ENCODE measurements at places on chromosomes 5 and 9.

DNA sequence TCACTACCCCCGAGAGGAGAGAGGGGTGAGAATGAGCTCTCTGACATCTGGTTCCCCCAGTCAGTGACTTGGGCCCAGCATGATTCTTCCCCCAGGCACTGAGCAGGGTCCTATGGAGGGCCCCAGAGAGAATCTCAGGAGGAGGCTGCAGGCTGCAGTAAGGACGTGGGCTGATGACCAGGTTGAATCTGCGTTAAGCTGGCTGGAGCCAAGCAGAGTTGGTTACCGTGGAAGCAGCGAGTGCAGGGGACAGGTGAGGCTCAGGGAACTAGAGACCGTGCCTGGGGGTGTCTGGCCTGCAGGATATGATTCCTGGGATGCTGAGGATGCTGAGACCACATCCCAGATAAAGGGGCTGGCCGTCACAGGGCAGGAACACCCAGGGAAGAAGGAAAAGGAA, 314.3 kb upstream of the IRX1 start:
- no peak for DNase-seq

- DNase-seq, result no peak
Observed at GRCh38 chr9:93096131-93096802, at the start of gene CARD19. TSS of gene CARD19 (plus strand) at chr9:93096217. CDS start at chr9:93096346, 129 bp downstream.

DNA sequence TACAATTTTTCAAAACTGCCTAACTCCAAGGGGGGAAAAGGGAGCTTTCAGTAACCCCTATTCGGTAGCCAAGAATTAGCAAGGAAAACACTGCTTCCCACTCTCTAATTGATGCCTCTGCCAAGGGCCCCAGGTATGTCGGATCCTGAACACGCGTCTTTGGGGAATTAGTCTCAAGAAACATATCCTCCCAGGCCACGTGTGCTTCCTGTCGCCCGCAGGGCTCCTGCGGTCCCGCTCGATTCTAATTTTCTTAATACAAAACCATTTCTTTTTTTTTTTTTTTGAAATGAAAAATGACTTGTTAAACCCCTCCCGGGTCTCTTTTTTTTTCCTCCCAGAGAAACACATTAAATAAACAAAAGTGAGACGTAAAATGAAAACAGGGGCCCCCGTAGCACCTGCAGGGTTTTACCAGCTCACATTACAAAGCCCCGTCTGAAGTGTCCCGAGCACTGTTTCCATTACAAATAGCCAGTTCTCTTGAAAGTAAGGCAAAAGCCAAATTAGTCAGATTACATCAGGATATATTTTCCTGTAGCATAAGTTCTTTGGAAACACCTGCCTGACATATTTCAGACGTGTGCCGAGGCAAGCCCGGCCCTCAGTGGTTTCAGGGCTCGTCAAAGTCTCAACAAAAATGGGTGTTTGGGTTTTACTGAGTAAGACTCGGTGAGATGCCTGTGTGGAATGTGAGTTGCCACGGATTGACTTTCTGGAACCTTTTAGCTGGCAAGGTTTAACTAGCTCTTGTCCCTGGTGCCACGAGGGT, 21.5 kb downstream of the SMIM23 start:
- no peak for DNase-seq

- no peak for DNase-seq
Observed at GRCh38 chr5:88140396-88140855, 128.2 kb downstream of the TMEM161B start.

GRCh38 chr5:133048993-133049725, 2.7 kb upstream of the HSPA4 start:
- DNase-seq, result no peak

GRCh38 chr5:1319436-1320256, 24.8 kb upstream of the TERT start:
- DNase-seq, result no peak

DNA sequence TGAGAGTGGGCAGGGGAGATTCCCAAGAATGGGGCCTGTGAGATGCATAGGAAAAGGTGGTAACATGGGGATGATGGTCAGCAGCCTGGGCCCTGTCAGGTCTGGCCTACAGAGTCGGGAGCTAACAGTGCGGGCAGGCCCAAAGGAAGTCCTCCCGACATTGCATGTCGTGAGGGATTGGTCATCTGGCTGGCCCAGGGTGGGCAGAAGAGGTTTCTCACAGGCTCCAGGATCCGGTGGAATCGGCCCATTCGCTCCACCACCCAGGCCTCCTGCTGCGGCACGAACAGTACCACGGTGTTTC, 514 bp downstream of the STOML2 start:
- DNase-seq, result no peak

- no peak for DNase-seq
Observed at GRCh38 chr5:32711681-32712480, 760 bp downstream of the NPR3 start.

DNA sequence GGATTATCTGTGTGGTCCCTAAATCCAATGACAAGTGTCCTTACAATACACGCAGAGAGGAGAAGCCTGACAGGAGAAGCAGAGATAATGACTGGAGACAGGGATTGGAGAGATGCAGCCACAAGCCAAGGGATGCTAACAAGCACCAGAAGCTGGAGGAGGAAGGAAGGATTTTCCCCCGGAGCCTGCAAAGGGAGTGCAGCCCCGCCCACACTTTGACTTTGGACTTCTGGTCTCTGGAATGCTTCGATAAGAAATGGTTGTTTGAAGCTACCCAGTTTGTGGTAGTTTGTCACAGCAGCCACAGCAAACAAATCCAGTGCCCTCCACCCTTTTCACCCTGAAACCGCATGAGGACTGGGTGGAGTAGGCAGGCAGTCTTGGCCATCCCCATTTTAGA, 77.2 kb upstream of the BOD1 start:
- DNase-seq, result no peak

DNA sequence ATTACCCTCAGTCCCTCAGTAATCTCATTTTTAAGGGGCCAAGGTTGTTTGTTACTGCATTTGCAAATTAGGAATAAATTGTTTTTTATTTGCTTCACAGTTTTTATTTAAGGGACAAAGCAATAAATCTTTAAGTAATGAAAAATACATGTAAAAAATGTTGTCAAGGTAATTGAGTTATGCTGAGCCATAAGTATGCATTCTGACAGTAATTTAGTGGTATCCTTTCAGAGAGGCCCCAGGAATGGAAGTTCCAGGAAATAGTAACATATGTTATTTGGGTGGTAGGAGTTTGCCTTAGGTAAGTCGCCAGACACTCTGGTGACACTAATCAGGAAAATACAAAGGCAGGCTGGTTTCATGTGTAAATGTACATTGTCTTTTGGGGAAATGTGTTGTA, 1787.9 kb upstream of the WWC1 start:
- no peak for DNase-seq

GRCh38 chr9:75644649-75645048, 245.8 kb upstream of the PCSK5 start:
- DNase-seq, result no peak

- no peak for DNase-seq
Observed at GRCh38 chr9:98255061-98255577, 330 bp downstream of the TBC1D2 start.

- no peak for DNase-seq
Observed at GRCh38 chr9:132509928-132510874, 72.2 kb upstream of the BARHL1 start.

- no peak for DNase-seq
Observed at GRCh38 chr9:94654165-94654894, 15.0 kb upstream of the FBP1 start.

- DNase-seq, result no peak
Observed at GRCh38 chr9:130072515-130073235, 19.0 kb downstream of the GPR107 start.

GRCh38 chr5:78300464-78301045, 6.1 kb upstream of the AP3B1 start:
- no peak for DNase-seq

GRCh38 chr5:39461007-39461682, 36.4 kb upstream of the DAB2 start:
- no peak for DNase-seq

GRCh38 chr9:126956917-126957686, 42.5 kb downstream of the RALGPS1 start:
- DNase-seq, result no peak

DNA sequence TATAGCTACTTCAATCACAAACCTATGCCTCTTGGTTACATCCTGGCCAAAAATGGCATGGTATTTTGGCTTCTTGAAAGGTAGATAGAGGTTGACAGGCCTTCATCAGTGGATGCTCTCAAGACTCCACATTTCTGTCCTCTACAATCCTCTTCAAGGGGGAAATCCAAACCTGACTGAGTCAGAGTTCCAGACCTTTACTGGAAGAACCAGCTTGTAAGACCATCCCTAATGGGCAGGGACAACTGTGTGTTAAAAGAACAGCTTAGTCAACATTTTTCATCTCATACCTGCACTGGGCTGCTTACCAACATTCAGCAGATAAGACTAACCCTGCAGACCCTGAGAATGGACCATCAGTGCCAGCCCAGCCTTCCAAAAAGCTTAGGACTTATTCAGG, 155.7 kb downstream of the CDK5RAP2 start:
- DNase-seq, result no peak

GRCh38 chr9:6829027-6829426, 71.3 kb downstream of the KDM4C start:
- DNase-seq, result no peak

DNA sequence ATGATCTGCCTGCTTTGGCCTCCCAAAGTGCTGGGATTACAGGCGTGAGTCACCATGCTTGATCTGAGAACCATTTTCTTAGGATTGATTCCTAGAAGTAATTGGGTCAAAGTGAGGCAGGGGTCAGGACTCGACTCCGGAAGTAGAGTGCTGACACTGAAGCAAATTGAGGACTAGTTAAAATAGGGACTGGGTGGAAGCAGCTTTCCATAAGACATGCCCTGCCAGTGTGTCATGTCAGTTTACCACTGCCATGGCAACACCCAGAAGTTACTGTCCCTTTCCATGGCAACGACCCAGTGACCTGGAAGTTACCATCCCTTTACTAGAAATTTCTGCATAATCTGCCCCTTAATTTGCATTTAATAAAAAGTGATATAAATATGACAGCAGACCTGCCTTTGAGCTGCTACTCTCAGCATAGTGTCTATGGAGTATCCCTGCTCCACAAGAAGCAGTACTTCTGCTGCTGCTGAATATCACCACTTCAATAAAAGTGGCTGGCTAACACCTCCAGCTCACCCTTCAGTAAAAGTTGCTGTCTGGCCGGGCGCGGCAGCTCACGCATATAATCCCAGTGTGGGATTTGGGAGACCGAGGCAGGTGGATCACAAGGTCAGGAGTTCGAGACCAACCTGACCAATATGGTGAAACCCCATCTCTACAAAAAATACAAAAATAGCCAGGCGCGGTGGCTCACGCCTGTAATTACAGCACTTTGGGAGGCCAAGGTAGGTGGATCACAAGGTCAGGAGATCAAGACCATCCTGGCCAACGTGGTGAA, 47.8 kb upstream of the JADE2 start:
- no peak for DNase-seq

DNA sequence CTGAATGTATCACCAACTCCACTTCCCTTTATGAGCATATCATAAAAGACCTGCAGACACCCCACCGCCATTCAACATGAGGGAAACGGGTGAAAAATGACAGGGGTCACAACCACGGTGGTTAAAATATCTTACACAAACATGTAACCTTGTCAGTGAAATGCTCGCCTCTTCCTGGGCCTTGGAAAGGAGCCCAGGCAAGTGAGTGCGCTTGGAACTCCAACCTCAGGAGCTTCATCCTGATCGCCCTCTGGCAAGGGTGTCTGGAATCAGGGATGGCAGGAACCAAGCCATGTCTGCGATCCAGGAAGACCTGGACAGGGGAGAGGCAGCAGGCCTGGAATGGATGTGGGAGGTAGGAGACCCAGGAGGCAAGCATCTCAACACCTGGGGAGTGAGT, 282.7 kb downstream of the GAS1 start:
- DNase-seq, result no peak

DNA sequence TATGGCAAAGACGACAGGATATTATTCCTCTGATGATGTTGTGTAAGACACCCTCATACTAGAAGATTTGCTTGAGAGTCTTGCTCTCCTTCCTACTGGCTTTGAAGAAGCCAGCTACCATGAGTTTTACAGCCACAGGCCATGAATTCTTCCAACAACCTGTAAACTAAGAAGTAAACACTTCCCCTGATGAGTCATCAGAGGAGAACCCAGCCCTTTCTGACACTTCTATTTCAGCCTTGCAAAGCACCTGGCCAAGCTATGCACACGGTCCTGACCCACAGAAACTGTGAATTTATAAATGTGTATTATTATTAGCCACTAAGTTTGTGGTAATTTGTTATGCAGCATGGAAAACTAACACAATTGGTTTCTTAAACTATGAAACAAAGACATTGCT, 288.8 kb upstream of the ADAMTSL1 start:
- no peak for DNase-seq

GRCh38 chr9:107188376-107188775, 94.7 kb upstream of the RAD23B start:
- DNase-seq, result no peak

GRCh38 chr9:82600536-82601292, 462.2 kb downstream of the RASEF start:
- DNase-seq, result no peak

DNA sequence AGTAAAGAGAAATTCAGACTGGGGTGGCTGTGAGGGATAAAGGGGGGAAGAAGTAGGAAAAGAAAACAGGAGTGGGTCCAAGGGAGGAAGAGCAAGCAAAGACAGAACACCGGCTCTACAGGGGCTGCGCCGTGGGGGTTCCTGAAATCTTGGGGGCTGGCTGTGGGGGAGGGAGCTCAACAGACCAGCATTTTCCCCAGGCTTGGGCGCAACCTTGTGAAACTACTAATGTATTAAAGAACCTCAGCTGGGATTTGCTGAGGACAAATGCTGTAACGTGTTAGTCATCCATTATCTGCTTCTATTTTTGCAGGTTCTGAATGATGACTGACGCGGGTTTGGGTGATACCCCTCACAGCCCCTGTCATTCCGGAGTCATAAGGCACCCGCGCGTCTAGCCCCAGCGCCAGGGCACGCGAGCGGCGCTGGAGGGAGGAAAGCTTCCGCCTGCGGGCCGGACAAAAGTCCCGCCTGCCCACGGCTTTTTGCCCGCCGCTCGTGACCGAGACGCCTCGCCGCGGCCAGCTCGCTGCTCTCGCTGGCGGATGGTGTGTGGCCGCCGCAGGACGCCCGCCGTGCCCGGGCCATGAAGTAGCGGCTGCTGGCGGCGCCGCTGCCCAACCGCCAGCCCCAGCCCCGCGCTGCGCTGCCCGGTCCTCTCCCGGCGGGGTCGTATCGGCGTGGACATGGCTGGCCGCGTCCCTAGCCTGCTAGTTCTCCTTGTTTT, 110.6 kb downstream of the PAM start:
- DNase-seq, result peak; percentile 37

DNA sequence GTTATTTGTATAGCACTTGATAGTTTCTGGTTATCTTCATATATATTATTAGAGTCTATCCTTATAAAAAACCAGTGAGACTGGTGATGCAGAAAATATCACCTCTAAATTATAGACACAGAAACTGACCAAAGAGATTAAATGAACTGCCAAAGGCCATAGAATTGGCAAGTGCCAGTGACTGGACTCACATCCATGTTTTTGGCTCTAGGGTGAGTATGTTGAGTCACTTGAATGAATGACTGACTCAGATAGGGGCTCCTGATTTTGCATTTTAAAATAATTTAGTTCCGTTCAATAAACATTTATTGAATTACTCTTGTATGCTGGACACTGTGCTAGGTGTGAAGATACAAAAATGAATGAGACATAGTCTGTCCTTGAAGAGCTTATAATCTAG, 70.7 kb downstream of the NR2F1 start:
- DNase-seq, result no peak

- DNase-seq, result no peak
Observed at GRCh38 chr5:77816686-77817085, 40.5 kb upstream of the TBCA start.

All from naive thymus-derived CD8-positive, alpha-beta T cell (primary cell).